Hepatocyte (in vitro differentiated cells): ENCODE measurements at places on chromosomes 4 and X.

DNA sequence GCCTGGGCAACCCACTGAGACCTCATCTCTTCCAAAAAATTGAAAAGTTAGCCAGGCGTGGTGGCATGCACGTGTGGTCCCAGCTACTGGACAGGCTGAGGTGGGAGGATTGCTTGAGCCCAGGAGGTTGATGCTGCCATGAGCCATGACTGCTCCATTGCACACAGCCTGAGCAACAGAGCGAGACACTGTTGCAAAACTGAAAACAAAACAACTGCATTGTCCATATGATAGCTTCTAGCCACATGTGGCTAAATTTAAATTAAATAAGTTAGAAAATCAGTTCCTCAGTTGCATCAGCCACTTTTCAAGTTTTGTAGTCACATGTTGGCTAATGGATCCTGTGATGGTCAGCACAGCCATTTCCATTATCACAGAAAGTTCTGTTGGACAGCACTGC is 67.9 kb downstream of the GAB1 start:
- DNase-seq = no peak

DNA sequence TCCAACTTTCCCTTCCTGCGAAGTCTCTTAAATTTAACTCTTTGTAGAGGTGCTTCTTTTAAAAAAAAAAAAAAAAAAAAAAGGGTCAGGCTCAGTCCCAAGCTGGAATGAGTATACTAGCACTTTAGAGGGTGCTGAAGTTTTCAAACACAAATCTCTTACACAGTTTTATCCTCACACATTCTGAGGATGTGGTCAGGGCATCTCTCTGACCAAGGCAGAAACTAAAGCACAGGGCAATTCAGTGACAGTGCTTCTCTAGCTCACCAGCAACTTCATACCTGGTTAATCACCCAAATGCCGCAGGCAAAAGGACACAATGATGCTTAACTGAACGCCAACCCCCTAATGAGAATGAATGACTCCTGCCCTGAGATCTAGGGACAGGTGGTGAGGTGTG is 9.8 kb upstream of the PGM2 start:
- no peak for DNase-seq

DNA sequence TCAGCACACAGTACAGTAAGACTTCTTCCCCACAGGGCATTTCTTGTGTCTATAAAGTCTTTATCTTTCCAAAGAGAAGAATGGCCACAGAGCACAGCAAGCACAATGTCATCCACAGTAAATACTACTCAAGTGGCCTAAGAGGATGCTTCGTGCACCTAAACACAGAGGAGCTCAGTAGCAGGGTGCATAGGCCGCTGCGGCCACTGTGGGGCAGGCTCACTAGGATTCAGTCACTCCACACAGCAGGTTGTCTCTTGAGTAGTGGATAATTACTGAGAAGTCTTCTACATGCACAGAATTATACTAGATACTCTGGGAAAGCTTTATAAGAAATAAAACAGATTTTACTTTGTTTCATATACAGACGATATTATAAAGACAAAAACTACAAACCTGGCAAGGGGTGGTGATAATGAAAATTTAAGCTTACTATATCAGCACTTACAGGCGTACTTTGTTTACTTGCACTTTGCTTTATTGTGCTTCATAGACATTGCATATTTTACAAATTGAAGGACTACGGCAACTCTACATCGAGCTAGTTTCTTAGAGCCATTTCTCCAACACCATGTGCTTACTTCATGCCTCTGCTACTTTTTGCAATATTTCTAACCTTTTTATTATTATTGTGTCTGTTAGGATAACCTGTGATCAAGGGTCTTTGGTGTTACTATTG is 78.5 kb downstream of the PRDM5 start:
- peak; percentile 33 for DNase-seq

GRCh38 chr4:122309988-122310626 is 68.7 kb upstream of the ADAD1 start:
- DNase-seq = no peak

- no peak for DNase-seq
These were observed 112.9 kb upstream of the NKX1-1 start for GRCh38 chr4:1518997-1519700.

- DNase-seq = no peak
These were observed 18.2 kb downstream of the VAMP7 start for GRCh38 chrX:155899366-155899765.

DNA sequence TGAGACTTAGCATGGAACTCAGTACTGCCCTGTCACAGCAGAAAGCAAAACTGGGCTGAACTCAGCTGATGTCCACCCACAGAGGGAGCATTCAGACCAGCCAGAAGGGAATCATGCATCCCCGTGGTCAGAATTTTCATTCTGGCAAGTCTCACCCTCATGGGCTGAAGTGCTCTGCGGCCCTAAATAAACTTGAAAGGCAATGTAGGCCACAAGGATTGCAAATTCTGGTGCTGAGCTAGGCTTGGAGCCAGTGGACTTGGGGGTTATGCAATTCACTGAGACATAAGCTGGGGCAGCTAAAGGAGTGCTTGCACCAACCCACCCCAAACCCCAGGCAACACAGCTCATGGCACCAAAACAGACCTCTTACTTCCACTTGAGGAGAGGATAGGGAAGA is 494.1 kb downstream of the GABRG1 start:
- DNase-seq = no peak

GRCh38 chr4:41077628-41078027 is 136.7 kb downstream of the APBB2 start:
- no peak for DNase-seq

DNA sequence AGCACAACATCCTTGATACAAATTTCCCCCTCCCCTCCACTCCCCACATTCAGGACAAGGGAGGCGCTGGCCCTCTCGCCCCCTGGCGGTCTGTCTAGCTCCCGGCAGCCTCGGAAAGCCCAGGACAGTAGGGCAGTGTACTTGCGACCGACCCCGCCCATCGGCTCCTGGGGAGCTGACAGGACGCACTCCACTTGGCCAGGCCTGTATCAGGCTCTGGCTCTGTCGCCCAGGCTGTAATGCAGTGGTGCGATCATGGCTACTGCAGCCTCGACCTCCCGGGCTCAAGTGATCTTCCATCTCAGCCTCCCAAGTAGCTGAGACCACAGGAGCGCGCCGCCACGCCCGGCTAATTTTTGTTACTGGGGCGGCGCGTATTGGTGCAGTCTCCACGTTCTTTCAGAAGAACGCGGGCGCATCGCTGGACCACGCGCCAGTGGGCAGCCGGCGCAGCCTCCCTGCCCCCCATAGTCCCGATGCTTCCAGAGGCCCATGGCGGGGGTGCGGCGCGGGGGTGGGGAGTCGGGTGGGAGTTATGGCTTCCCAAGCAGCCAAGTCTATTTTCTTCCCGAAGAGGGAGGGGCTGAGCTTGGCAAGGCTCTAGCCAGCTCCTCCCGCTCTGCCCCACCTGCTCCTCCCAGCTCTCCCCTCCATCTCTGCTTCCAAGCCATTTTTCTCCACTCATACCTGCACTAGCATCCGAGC is 7.8 kb upstream of the AKAP14 start:
- peak; percentile 78 for DNase-seq
